ENCODE measurements at places on chromosomes 5 and 9.

DNA sequence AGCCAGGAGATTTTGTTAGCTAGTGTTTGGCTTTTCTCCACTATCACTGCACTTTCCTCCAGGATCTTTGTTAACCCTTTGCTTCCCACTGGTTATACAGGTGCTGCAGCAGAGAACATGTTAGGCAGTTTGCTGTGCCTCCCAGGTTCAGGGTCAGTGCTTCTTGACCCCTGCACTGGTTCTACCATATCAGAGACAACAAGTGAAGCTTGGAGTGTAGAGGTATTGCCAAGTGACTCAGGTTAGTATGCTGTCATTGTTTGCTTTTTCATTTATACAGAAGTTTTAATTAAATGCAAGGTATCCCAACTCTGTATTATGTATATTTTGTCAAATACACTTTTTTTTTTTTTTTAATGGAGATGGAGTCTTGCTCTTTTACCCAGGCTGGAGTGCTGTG, 68.4 kb downstream of the GAPVD1 start:
- DNase-seq: no peak

DNA sequence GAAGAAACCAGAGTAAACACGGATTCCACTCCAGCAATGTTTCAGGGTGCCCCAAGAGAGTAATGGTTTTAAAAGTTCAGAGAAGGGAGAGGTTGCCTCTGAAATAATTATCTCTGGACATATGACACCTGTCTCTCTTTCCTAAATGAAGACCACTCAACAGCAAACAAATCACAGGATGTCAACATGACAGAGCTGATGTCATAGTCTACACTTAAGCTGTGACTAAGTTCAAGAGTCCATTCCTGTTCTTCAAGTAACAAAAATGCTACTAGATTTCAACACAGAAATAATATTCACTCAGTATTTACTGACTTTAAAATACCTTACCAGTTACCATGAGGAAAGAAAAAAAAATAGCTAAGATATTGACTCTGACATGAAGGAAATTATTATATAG, 44.7 kb upstream of the SLC30A5 start:
- DNase-seq: no peak

DNA sequence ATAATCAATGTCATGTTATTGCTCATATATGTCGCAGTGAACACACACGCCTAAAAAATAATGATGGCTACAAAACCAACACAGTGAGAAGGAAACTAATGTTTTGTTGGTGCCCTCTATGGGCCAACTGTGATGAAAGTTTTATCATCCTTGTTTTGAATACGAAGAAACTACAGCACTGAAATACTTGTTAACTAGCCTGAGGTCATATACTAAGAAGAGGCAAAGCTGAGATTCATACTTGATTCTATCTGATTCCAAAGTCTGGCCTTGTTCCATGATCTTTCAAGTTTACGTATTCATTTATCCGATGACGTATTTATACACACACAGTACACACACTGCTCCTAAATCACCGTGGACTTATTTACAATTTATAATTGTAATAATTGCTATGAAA, 16.1 kb upstream of the DRD1 start:
- no peak for DNase-seq

- DNase-seq: peak; percentile 55
Measured at GRCh38 chr9:94860678-94861588, 134.4 kb downstream of the AOPEP start.

- DNase-seq: no peak
Measured at GRCh38 chr5:167248257-167248656, 1043.2 kb upstream of the WWC1 start.

Data from CD8-positive, alpha-beta memory T cell (primary cell).